ENCODE measurements at places on chromosomes 5 and 9.

GRCh38 chr5:64977779-64978178 is 209.0 kb downstream of the CWC27 start:
- DNase-seq, result no peak

DNA sequence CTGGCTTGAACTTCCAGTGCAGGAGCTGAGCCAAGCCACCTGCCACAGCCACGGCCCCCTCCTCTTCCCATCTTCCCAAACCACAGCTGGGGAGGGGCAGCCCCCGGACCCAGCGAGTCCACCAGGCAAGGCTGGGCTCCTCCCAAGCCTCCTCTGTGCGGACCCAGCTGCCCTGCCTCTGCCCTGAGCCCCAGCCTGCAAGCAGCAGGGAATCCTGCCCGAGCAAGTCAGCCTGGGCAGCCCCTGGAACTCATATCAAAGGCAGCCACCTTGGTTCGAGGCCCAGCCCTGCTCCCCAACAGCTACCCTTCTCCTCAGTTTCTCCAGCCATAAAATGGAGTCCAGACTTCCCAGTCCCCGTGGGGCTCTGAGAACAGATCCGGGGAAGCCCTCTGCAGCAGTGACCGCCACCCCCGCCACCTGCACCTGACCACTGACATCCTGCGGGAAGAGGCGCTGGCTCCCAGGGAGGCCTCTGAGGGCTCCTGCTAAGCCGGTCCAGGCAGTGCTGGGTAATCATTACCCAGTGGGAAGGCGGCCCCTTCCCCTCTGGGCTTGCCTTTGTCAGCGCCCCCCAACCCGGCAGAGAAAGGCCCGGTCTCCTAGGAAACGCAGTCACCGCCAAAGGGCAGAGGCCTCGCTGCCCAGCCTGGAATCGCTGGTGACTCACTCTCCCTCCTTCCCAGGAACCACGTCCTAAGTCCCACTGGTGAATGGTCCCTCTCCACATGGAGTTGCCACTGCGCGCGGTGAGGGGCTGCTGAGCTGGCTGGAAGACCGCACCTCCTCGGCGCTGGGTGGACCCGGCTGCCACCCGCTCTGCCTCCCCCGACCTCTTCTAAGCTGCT is 1.5 kb downstream of the VAV2 start:
- peak; percentile 82 for DNase-seq

DNA sequence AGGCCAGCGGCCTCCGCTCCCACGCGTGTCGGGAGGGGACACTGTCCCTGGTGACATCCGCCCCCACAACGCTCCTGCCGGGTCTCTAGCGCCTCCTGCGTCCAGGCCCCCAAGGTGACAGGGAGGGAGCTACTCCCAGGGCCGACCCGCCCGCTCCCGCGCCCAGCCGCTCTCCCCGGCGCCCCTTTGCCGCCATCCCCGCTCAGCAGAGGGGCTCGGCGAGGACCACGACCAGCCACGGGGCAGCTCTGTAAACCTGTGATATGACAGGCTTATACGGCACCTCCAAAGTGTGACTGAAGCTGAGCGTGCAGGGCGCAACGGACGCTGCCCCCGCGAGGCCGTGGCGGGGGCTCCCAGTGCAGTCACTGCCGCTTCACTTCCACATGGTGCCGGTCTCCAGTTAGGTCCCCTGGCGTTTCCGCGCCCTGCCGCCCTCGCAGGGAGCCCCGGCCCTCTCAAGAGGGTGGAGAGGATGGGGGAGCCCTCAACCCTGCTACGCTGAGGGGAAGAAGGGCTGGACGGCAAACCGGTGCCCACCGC is 978 bp upstream of the ADCY2 start:
- no peak for DNase-seq

GRCh38 chr5:33997331-33997983 is 10.4 kb downstream of the AMACR start:
- peak; percentile 77 for DNase-seq

- DNase-seq, result no peak
These were observed 183.3 kb downstream of the CACNA1B start for GRCh38 chr9:138060881-138061280.

- DNase-seq, result no peak
These were observed 12.6 kb downstream of the ERP44 start for GRCh38 chr9:100086097-100086635.

DNA sequence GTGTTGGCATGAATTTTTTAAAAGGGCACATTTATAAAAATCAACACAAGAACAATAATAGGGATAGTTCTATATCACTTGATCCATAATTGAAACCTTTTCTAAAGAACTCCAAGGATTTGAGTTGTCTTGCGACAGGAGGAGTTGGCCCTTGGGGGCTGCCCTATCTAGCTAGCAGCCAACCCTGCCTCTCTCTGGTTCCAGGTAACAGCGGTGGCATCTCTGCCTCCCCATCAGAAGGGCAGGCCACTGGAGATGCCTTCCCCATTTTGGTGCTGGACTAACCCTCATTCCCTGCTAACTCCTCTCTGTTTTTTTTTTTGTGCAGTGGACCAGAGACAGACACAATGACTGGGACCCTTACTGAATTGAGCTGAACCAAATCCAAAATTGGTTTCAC is 393.0 kb downstream of the MED10 start:
- no peak for DNase-seq

DNA sequence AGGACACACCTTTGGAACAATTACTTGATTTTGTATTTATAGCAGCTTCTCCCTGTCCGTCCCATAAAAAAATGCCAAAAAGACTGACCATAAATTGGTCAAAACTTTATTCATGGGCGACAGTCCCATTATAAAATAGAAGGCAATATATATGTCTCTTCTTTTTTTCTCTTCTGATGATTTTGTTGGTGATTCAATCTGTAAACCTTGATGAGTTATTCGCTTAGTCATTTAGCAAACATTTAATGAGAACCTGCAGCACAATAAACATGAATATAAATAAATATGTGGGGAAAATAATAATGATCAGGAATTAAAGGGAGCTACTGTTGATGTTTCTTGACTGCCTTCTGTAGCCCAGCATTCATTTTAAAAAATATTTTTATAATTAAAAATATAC is 356.4 kb upstream of the ACTBL2 start:
- no peak for DNase-seq

GRCh38 chr5:53019320-53019719 is 30.2 kb downstream of the ITGA2 start:
- no peak for DNase-seq

DNA sequence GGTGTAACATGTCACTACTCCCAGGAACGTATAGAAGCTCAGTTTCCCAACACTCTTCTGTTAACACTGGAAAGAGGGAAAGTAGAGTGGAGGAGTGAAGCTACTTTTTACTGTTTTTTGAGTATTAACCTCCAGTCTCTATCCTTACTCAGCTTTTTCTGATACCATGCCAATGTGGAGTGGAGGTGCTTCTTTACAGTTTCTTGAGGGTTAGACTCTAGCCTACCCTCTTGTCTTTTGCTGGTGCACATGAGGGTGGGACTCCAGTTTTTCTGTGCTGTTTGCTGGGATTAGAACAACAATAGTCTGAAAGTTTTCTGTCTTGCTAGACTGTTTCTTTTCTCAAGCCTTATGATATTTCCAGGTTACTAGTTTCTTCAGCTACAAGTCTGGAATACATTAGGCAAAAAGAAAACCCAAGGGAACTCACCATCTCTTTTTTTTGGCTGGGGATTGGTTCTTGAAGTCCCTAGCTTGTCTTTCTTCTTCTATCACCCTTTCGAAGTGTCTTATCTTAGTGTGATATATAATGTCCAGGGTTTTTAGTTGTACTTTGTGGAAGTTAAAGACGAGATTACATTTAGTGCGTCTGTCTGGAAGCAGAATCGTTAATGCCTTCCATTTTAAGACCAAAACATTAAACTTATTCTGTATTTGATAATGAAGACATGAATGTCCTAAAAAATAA is 35.9 kb downstream of the PRR16 start:
- DNase-seq, result no peak

GRCh38 chr5:33379757-33380156 is 61.0 kb upstream of the TARS1 start:
- no peak for DNase-seq

- no peak for DNase-seq
These were observed 1037.1 kb upstream of the NUDT12 start for GRCh38 chr5:104599726-104600125.

- DNase-seq, result no peak
These were observed 53.2 kb upstream of the SHISAL2B start for GRCh38 chr5:64637144-64637543.

- no peak for DNase-seq
These were observed 15.9 kb downstream of the SRD5A1 start for GRCh38 chr5:6649186-6649585.

- DNase-seq, result no peak
These were observed 6.1 kb downstream of the SARDH start for GRCh38 chr9:133731876-133732638.
